ENCODE measurements at places on chromosomes 3 and 15.

- DNase-seq: no peak
Measured at GRCh38 chr3:14587740-14588360, 47.7 kb upstream of the GRIP2 start.

DNA sequence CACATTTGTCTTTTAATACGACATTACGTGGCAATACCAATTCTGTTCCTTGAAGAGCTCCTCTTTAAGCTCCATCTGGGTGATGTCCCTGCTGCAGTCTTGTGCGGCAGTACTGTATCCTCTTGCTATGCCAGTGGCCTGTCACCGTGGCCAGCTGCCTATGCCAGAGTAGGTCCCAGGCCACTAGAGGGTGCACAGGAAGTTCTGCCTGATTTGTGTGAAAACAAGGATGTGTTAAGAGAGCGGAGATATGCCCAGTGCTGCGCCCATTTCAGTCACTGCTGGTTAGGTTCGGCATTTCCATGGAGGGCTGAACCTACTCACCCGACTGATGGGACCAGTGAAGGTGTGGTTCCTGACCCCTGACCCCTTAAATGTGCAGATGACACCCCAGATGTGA, 25.2 kb downstream of the NIPA1 start:
- no peak for DNase-seq

- peak; percentile 97 for DNase-seq
Measured at GRCh38 chr3:160399125-160400029, at the start of the genes IFT80 and SMC4. Gene IFT80, minus strand, starts transcription at chr3:160399225. Its CDS starts 14,625 bp downstream, at chr3:160384600. Gene SMC4, plus strand, starts transcription at chr3:160399650. Its CDS starts 1,177 bp downstream, at chr3:160400827.

- no peak for DNase-seq
Measured at GRCh38 chr3:38805765-38806386, 10.1 kb downstream of the SCN10A start.

DNA sequence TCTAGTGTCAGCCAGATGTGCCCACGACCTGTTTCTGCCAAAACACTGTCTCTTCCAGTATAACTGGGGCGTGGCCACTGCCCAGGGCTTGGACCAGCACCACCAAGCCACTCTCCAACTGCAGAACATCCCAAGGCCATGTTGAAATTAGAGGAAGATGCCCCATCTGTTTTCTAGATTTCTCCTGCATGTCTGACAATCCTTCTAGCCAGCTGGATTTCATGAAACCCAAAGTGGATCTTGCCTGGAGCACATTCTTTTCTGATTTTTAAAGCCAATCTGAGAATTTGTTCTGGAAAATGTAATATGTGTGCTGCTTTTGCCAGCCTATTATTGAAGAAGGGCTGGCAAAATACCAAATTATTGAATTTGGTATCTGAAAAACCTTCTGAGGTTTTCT, 182.5 kb downstream of the SLCO3A1 start:
- DNase-seq: no peak

DNA sequence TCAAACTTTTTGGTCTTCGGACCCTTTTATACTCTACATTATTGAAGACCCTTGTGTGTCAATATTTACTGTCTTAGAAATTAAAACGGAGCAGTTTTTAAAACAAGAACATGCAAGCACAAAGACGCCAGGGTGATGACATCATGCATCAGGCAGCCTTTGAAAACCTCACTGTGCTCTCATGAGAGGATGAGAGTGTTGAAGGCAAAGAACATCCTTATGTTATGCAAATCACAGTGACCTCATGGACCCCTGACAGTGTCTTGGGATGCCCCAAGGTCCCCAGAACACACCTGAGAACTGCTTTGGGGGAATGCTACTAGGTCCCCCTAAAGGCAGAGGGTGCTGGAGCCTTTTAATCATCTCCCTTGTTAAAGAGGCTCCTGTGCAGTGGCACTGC, 51.6 kb downstream of the CHDH start:
- DNase-seq: no peak

DNA sequence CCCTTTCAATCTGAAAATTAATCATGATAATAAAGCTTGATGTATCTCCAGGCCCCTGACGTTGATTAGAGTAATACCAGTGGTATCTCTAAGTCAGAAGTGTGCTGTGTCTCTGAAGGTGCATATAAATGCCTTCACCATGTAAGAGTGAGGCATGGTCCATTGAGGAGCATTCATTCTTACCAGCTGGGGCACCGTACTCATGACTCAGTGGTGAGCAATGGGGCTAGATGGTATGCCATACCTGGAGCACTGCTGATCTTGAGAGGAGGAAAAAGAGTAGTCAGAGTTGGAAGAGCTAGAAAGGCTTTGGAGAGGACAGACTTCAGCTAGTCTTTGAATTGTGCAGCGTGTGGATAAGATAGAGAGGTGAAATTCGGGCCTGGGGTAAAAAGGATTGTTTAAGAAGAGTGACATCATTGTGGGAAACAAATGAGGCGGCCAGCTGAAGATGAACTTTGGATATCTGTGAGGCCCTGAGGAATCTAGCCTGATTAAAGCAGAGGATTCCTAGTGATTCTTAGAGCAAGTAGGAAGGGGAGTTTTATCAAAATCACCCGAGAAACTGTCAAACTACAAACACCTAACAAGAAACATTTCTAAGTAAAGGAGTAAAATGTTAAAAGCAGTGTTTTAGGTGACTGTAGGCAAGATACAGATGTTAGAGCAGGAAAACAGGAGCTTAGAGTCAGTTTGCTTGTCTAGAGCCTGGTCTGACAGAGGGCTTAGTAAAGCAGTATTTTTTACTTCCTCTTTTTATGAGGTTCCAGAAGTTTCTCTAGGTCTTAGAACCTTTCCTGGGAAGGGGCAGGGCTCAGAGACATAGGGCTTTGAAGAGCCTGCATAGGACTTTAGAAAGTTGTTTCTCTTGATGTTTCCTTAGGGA, 13.6 kb downstream of the TMOD3 start:
- no peak for DNase-seq

DNA sequence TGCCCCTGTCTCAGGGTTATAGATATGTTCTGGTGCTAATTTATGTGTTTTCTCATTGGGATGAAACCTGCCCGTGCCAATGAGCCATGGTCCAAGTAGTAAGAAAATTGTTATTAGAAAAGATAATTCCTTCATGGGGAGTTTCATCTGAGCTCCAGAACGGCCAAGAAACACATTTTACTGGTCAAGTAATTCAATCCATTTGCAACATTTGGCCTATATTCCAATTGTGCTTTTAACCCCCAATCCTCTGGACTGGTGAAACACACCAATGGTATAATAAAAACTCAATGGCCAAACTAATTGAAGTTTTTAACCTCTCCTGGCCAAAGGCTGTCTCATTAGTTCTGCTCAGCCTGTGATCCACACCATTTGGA, 53.7 kb upstream of the XCR1 start:
- DNase-seq: no peak

DNA sequence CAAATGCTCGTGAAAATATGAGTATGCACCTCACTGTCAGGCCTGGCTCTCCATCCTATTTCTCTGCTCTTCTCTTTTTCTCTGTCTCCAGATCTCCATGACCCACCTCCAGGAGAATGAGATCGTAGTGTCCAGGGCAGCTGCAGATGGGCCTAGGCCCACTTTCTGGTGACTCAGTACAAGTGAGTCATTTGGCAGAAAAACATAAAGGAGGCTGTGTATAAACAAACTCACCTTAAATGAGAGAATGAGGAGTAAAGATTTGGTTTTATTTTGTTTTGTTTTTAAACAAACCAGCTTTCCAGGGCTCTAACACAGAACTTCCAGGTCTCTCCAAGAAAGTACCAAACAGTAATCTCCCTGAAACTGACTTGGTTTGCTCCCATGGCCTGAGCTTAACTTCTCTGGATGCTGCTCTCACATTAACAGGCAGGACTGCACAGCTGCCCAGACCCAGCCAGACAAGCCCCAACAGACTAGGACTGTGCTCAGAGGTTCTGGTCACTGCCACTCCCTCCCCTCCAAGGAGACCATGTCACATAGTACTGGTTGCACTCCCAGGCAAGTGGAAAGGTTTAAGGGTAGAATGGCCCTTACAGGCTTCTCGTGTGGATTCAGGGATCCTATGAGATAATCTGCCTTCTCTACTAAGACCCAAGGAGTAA, 1.5 kb upstream of the HEG1 start:
- no peak for DNase-seq

GRCh38 chr15:101506491-101506890, 17.0 kb upstream of the PCSK6 start:
- no peak for DNase-seq

GRCh38 chr3:9396301-9396631, 1.1 kb upstream of the SETD5 start:
- DNase-seq: no peak

DNA sequence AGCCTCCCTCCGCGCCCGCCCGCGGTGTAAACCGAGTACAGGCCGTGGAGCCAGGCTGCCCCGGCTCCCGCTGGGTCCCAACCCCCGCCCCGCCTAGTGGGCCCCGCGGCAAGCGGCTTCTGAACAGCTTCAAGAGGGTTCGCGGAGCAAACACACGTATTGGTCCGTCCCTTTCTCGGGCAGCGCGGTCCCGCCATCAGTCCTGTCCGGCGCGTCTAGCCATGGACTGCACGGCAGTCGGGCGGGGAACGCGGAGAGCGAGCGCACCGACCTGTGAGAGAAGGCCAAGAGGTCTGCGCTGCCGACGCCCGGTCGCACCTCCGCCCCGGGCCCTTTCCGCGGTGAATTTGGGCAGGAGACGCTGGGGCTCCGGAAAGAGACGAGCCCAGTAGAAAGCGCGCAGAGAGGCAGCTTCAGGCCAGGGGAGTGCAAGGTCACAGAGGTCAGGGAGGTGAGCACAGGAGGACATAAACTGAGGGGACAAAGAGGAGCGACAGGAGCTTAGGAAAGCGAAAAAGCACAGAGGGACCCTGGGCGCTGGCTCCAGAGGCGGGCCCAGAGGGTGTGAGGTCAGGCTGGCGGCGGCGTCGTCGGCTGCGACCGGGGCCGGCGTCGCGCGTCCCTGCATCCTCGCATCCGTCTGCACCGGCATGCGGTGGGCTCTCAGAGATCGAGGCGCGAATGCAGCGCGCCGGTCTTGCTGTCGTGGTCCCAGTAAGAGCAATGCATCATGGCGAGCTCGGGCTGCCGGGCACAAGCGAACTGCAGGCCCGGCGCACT, 1.8 kb downstream of the FOXL2 start:
- no peak for DNase-seq

DNA sequence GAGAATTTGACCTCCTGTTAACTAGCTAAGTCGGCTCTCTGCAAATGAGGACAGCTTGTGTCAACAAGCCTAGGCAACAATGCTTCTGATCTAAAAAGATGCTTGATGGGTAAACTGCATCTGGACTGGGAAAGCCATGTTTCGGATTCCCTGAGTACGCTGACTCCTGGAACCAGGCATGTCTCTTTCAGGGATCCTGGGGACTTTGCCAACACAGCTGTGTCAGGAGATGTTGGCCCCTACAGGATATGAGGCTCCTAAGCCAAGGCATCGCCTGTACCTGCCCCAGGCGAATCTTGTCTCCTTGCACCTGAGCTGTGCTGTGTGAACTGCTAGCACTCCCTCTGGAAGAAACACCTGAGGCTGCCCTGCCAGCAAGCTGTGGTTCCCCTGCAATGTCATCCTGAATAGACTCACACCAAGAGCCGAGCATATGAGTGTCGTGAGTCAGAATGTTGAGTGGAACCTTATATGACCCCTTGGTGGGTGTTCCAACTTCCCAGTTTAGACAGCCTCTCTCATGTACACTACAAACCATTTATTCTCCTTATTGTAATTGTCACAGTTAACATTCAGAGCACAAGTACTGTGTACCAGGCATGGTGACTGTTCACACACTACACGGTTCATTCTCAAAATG, 17.0 kb downstream of the EOGT start:
- DNase-seq: no peak

DNA sequence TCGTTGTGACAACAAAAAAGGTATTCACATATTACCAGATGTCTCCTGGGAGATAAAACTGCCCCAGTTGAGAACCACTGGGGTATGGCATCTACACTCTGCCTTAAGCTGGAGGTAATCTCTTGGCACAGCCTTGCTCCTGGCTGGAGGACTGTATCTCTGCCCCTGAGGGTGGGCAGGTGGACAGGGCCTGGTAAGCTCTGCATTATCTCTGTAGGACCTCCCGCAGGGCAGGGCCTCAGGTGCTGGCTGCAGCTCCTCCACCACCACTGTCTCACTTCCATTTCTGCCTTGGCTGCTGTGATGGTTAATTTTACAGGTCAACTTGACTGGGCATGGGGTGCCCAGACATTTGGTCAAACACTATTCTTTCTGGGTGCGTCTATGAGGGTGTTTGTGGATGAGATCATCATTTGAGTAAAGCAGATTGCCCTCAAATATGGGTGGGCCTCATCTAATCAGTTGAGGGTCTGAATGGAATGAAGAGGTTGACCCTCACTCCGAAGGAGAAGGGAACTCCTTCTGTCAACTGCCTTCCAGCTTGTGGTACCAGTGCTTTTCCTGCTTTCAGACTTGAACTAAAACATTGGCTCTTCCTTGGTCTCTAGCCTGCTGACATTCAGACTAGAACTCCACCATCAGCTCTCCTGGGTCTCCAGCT, 9.8 kb upstream of the RHCG start:
- no peak for DNase-seq

- no peak for DNase-seq
Measured at GRCh38 chr15:47834093-47834492, 116.8 kb downstream of the SEMA6D start.

- no peak for DNase-seq
Measured at GRCh38 chr15:75809986-75810750, 33.1 kb upstream of the UBE2Q2 start.

DNA sequence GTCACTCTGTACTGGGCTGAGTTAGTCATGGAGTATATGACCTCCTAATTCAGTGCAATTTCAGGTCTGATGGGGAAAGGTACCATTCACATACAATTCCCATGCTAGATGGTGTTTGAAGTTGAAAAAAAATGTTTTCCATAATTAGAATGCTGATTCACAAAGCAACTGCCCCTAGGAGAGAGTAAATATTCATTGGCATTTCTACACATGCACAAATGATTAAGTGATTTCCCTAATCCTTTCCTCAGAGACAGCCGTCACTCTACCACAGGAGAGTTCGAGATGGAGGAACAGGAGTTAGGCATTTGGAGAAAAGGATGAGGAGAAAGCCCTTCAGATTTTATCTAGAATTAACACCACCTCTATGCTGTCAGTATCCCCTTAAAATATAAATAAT, 32.5 kb downstream of the GADL1 start:
- DNase-seq: no peak

- DNase-seq: no peak
Measured at GRCh38 chr15:94083467-94084052, 147.8 kb upstream of the MCTP2 start.

DNA sequence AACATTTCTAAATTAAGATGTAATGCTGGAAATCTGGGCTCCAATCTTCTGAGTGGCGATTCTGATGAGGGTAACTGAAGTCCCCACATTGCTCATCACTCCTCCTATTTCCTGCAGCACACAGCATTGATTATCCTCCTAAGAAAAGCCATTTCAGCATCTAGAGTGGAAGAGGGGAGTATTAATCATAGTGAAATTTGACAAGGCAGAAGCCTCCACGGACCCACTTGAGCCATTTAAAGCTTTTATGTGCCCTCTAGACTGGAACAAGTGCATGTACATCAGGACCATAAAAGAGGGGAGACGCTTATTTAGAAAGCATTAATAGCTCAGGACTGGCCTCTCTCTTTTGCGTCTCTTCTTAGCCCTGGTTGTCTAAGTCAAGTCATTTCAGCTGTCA, 25.8 kb downstream of the AQP9 start:
- no peak for DNase-seq

GRCh38 chr3:115448851-115449250, 174.5 kb upstream of the GAP43 start:
- no peak for DNase-seq

GRCh38 chr3:18998069-18998468, 150.2 kb upstream of the KCNH8 start:
- DNase-seq: no peak

GRCh38 chr3:122793568-122794416, at the start of gene HSPBAP1:
Gene HSPBAP1, minus strand, starts transcription at chr3:122793831. Its CDS starts 151 bp downstream, at chr3:122793680.
- peak; percentile 96 for DNase-seq

Measured in upper lobe of right lung (tissue), 1 donor.